Astrocyte (in vitro differentiated cells and primary cell): ENCODE measurements at places on chromosomes 3 and 15. TPM values are rescaled to one million over a fixed set of nuclear protein-coding genes. Genes with fewer than 3 reads are reported as not detected.

- H3K27ac ChIP-seq = peak overlapping the region; percentile 75
- DNase-seq = peak; percentile 7
- peaks cover 3% of the 10 kb centered on the region for H3K4me1 ChIP-seq
- H3K36me3 ChIP-seq = peaks cover 9% of the 10 kb centered on the region
- H3K27me3 ChIP-seq = no peaks in the 10 kb centered on the region
Measured at GRCh38 chr3:101725194-101725889, 928 bp downstream of the CEP97 start.

GRCh38 chr3:482479-482878, 285.9 kb downstream of the CHL1 start:
- no peaks in the 10 kb centered on the region for H3K4me1 ChIP-seq
- DNase-seq = no peak
- no peaks in the 10 kb centered on the region for H3K36me3 ChIP-seq
- no peak overlapping the region for H3K27ac ChIP-seq
- H3K4me3 ChIP-seq = no peak overlapping the region

The RETNLB gene
- not detected in 2 replicates for total RNA-seq

DNA sequence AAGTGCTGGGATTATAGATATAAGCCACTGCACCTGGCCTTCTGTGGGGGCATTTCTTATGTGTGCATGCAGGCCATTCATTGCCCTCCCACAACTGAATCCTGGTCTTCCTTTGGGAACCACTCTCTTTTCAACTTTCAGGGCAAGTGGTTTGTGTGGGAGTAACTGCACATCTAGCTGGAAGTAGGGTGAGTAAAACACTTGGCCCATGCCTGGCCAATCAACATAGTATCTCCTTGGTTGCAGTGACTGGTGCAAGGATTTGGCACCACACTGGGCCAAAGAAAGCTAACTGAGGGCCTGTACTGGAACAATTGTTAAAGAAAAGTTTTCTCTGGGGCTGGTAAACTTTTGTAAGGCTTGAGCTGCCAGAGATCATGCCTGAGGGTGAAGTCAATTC, 189.2 kb upstream of the FEZF2 start:
- peak overlapping the region; percentile 53 for H3K27ac ChIP-seq
- DNase-seq = peak; percentile 73
- peaks cover 24% of the 10 kb centered on the region for H3K4me1 ChIP-seq
- no peaks in the 10 kb centered on the region for H3K27me3 ChIP-seq
- no peak overlapping the region for H3K4me3 ChIP-seq

DNA sequence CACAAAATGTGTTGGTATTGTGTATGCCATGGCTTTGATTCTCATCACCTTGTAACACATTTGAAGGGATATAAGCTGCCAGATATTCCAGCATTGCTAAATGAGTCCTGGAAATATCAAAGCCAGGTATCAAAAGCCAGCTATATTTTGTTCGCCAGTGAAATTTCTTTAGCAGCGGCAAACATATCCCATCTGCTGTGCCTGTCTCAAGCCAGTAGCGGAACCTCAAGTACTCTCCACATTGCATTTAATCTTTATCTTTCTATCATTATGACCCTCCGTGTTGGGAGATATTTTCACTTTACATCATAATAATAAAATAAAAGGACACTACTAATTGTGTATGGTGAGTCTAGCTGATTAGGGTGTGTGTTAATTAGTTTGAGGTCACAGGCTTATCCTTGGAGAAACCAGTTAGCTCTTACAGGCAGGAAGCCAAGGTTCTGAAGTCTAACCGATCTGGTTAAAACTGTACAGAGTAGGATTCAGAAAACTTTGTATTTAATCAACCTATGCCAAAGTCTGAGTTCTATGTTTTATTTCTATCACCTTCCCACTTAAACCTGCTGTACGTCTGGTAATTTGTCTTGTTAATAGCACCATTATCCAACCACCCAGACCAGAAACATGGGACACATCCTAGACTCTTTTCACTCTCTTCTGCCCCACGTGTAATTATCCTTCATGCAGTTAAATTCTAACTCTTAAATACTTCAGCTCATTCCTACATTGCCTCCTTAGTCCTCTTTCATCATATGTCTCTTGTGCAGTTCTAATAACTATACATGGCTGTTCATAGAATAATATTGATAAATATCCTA, 14.5 kb downstream of the TIPARP start:
- H3K27ac ChIP-seq = no peak overlapping the region
- H3K4me3 ChIP-seq = no peak overlapping the region
- no peak for DNase-seq
